ENCODE measurements at places on chromosomes 4 and X.

DNA sequence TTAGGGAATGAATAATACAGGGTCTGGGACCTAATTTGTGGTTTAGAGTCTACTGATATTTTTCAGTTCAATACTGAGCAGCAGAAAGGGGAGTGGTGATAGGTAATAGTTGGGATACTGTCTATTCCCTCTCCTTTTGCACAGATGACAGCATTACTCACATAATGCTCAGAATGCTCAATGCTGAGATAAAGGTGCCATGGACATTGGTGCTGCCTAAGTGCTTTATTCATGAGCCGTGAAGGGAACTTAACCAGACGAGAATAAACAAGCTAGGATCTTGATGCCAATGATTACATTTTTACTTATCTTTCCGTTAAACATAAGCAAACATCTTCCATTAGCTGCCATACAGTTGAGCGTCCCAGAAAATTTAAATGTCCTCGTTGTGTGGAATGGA, 75.6 kb downstream of the STK32B start:
- no peak for DNase-seq

GRCh38 chr4:105551965-105552746, at the start of gene ARHGEF38:
TSS of gene ARHGEF38 (plus strand) at chr4:105552620. CDS start at chr4:105552766, 146 bp downstream.
- DNase-seq, result no peak

DNA sequence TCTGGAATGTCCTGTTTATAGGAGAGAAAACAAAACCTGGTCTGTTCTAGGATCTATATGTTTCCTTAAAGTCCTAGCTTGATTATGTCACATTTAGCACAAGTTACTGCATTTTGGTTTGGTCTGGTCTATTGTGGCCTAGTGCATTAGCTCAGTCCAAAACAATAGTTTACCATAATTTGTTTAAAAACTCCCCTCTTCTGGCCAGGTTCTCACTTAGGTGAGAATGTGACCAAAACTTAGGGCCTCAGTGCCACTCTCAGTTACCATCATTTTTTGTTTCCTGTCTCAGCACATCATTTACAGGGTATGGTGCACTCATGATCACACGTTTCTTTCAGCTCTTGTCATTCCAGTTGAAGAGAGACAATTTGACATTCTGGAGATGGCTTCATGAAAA, 378.5 kb downstream of the KLHL4 start:
- no peak for DNase-seq

GRCh38 chrX:47529548-47529947, 31.5 kb upstream of the ARAF start:
- no peak for DNase-seq

DNA sequence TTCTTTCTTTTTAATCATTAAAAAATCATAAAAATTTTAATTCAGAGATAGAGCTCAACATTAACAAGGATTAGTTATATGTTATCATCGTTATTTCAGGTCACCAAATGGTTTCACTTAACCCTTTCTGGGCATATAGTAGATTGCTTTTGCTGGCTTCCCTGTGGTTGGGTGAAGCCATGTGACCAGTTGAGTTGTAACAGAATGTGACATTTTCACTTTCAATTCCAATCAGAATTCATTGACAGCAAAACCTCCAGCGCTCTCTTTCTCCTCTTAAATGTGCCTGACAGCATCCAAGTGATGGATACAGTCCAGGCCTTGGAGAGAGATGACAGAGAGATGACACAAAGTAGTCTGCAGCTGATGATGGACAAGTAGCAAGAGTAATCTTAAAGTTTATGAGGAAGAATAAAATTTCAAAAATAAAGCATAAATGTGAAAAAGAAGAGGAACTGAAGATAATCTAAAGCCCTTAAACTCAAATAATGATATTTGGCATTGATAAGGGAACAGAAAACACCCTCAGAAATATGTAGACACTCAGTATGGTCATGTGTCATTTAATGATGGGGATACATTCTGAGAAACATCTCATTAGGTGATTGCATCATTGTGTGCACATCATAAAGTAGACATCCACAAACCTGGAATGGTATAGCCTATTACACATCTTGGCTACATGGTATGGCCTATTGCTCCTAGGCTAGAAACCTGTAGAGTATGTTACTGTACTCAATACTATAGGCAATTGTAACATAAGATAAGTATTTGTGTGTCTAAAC, 92.3 kb upstream of the QRFPR start:
- DNase-seq, result no peak

DNA sequence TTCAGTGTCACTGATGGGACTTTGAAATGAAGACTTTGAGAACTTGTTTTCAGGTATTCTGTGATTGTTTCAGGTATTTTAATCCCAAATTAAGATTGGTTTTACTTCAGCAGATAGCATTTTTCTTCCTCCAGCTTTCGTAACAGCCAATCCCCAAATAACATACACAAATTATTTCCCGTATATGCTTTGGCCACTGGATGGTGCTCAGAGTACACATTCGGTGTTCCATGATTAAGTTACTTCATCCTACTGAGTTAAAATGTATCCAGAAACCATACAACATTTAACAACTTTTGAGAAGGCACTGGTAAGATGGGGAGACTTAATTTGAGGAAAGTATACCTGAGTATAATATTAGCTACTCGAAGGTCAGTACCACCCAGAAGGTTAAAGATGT, 233.4 kb upstream of the FAM47A start:
- DNase-seq, result no peak

- no peak for DNase-seq
These were observed 43.8 kb upstream of the HS3ST1 start for GRCh38 chr4:11472535-11472934.

GRCh38 chrX:50952406-50952805, 41.9 kb downstream of the BMP15 start:
- DNase-seq, result no peak

DNA sequence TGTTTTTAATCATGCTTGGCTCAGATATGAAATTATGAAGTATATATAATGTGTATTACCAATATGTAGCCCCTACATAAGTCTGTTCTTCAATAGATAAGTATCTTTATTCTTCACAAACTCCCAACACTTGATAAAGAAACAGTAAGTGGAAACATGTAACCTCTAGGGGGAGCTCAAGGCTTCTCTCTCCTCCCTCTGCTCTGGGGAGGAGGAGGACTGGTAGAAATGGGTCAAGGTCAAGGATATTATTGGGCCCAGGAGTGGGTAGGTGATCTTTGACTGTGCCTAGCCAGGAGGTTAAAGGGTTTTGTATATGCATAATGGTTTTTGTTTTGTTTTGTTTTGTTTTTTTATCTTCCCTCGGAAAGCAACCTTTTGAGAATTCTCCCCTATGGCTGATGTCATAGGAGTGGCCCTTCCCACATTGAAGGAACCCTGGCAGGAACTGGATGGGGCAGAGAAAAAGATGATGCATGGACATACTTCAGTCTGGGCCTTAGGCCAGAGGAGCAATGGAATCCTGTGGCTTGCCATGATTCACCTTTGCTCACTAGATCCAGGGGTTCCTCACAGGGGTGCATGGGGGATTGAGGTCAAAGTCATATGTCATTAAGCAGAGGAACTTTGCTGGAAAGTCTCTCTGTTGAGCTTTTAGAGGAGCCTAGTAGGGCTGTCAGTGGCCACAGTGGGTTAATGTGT, 460.3 kb downstream of the MID1IP1 start:
- peak; percentile 1 for DNase-seq

Measured in GM12891 (cell line).